ENCODE measurements at places on chromosomes 2 and 18.
A peak's percentile ranks its signal among the peaks of the same experiment; 100 is the strongest.

DNA sequence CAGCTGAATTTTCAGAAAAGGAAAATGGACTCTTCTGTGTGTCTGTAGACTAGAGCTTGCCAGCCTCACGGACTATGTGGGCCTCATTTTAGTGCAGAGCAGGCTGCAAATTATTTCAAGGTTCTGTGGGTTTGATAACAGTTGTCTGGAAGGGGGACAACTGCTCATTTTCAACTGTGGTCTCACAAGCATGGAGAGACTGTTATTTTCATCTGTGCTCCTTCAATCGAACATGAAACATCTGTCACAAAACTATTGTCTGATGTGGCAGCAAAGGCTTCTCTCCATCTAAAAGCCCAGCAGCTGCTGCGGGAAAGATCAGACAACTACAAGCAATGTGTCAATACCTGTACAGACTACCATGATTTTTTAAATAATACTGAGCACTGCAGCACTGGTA is 211.8 kb downstream of the LRRTM4 start:
- DNase-seq: no peak

GRCh38 chr2:25712455-25712854 is 39.1 kb upstream of the DTNB start:
- DNase-seq: no peak

DNA sequence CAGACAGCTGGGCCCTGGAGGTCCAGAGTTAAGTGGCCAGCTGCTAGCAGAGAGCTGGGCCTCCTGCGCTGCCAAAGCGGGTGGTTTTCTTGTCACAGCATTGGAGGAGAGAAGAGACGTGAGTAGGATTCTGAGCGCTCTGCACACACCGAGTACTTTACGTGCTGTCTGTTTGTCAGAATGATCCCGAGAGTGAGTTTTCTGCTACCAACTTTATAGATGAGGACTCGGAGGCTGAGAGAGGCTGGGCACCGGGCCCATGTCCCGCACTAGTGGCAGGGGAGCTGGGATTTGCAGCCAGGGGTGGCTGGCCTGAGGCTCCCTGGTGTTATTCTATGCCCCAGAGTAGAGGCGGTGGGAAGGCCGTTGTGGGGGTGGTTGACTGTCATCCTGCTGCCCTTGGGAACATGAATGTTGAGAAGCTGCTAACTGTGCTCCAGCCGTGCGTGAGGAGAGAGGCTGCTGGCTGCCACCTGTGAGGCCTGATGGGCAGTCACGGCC is 36.3 kb upstream of the MBP start:
- peak; percentile 47 for DNase-seq

- DNase-seq: no peak
These were observed 119.7 kb downstream of the ACOXL start for GRCh38 chr2:110852051-110852450.

DNA sequence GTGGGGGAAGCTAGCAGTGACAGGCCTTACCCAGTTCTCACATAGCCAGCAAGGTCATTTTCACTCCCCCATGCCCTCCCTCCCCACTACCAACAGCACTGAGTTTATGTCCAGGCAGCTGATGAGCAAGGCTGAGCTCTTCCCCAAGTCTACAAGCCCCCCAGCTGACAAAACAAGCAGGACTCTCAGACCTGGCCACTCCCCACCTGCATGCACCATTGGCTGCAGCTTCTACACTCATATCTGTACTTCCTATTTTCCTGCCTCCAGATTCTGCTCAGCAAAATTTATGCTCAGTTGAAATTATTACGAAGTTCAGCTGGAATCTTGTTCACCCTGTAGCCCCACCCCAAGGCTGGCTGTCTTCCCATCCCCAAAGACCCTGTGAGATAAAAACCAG is 339.3 kb downstream of the ARL6IP6 start:
- DNase-seq: no peak

GRCh38 chr2:3399381-3399780 is 19.9 kb downstream of the TRAPPC12 start:
- no peak for DNase-seq

- no peak for DNase-seq
These were observed 32.2 kb downstream of the KIF5C start for GRCh38 chr2:148907085-148907785.

DNA sequence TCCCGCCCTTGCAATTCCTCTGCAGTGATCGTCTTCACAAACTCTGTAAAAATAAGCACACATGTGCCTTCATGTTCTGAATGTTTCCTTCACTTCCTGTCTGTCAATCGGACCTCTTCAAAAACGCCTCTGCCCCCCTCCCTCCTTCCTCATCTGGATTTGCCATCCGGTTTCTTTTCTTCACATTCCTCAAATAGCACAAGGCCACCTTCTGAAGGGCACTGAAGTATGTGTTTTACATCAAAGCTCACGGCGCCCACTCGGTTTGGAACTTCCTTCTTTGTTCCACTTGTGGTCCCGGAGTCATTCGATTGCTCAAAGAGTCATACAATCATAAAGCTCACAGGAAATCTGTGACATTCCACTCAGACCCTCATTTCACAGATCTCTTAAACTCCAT is 758.1 kb upstream of the SALL3 start:
- DNase-seq: no peak

DNA sequence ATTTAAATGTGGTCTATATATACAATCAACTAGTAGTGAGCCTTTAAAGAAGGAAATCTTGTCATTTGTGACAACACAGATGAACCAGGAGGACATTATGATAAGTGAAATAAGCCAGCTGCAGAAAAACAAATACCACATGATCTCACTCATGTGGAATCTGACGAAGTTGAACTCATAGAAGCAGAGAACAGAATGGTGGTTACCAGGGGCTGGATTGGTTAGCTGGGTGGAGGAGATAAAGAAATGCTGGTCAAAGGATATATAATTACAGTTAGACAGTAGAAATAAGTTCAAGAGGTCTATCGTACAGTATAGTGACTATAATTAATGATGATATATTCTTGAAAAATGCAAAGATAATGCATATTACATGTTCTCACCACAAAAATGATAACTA is 267.9 kb downstream of the FBXO15 start:
- DNase-seq: no peak

- DNase-seq: no peak
These were observed 339.9 kb upstream of the SOX11 start for GRCh38 chr2:5352286-5352685.

DNA sequence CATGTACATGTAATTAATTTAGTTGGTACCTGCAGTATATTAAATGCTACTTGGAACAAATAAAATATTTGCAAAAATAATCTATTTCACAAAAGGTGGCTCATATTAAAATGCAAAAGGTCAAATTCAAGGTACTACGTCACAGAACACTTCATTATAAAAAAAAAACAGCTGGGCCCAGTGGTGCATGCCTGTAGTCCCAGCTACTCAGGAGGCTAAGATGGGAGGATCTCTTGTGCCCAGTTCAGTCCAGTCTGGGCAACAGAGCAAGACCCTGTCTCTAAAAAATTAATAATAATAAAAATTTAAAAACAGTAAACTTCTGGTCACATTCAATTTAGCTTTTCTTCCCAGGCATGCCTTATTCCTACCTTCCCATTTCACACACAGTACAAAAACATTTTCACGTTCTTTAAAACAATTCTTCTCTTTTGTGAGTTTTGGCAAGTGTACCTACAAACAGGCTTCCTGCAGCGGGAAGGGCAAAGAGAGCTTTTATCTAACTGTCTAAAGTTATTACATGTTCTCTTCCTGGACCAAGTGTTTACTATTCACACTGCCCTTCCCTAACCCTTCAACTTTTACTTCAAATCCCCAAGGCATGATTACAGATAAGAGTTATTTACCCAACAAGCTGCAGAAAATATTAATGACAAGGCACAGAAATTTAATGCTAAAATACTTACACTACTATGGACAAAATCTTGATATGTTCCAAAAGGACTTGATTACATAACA is 10.7 kb downstream of the BAZ2B start:
- DNase-seq: no peak

DNA sequence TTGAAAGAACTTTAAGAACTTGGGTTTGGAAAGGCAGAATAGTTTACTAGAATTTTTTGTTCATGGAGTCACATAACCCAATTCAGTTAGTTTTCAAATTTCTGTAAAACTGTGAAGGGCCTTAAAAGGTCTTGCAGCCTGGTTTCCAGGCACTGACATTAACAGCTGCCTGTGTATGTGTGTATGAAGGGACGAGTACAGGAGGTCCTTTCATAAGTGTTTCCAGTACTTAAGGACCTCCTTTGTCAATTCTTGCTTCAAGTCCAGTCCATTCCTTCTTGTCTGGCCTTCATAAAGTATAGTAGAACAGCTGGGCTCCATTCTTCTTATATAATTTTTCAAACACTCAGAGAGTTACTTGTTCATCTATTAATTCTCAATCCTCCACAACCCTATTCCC is 136.5 kb downstream of the NR4A2 start:
- no peak for DNase-seq

DNA sequence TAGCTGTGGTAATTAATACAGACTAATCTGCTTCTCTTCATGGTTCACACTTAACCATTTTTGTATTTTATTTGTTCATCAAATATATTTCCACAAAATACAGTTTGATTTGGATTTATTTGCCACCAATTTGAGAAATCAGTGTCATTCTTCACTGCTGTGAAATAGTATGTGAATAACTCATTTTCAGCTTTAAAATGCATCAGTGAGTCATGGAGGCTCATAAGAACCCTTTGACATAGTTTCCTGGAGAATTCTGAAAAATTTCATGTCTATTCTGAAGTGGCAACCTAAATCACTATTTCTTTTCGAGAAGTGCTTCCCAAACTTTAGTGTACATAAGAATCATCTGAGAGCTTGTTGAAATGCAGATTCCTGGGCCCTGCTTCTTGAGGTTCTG is 1026.7 kb upstream of the ACVR2A start:
- no peak for DNase-seq

DNA sequence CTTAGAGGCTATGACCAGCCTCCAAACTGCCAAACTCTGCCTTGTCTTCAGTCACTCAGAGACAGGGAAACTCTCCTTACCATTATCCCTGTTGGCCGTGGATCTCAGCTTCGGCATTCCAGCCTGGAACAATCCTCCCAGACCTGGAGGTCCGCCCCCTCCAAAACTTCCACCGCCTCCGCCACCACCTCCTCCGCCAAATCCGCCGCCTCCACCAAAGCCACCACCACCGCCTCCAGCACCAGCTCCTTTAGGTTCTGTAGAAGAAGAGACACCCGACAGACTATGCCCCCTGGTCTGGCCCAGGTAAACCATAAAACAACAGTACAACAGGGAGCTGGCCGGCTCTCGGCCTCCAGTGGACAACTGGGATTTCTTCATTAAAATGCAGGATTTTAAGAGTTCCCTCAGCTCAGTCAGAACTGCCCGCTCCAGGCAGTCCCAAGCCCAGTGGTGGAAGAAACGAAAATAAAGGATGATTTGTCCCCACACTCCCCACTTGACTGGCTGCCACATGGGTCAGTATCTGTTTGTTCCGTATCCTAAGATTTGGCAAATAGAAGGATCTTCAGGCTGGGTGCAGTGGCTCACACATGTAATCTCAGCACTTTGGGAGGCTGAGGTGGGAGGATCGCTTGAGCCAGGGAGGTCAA is 22.4 kb downstream of the WIPF1 start:
- no peak for DNase-seq

DNA sequence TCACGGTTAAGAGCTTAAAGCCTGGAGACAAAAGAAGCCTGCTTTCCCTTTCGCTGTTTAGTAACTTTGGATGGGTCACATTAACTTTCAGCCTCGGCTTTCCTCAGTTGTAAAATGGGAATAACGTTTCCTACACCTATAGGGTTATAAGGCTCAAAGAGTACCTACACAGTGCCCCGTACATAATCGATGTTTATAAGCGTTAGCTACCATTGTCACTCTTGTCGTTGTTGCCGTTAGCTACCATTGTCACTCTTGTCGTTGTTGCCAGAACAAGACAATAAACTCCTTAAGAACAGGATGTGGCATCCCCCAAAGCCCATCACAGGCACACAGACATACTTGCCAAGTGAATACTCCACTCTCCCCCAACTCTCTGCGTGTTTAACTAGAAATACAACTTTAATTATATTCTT is 901 bp upstream of the MFSD6 start:
- peak; percentile 34 for DNase-seq

GRCh38 chr2:193695367-193695766 is 1500.6 kb upstream of the TMEFF2 start:
- DNase-seq: peak; percentile 9

- no peak for DNase-seq
These were observed 99.1 kb downstream of the NRP2 start for GRCh38 chr2:205781244-205781931.

DNA sequence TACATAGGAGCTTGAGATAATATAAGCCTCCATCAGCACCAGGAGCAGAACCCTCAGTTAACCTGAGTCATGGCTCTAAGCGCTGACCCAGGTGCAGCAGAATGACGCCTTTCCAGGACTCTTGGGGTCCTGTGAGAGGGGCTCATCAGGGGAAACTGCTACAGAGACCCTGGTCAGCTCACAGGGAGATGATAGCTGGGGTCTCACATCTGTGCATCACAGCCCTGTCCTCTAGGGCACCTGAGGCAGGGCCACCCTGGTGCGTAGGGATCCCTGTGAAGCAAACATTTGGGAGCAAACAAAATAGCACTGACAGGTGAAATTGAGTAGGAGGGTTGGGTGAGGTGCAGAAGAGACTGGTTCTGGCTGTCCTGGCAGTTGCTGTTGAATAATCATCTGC is 219.2 kb downstream of the SH3RF3 start:
- no peak for DNase-seq

- DNase-seq: no peak
These were observed 247.6 kb downstream of the RPRM start for GRCh38 chr2:153230977-153231376.

- no peak for DNase-seq
These were observed 116.4 kb downstream of the NDUFA10 start for GRCh38 chr2:239908744-239909143.

DNA sequence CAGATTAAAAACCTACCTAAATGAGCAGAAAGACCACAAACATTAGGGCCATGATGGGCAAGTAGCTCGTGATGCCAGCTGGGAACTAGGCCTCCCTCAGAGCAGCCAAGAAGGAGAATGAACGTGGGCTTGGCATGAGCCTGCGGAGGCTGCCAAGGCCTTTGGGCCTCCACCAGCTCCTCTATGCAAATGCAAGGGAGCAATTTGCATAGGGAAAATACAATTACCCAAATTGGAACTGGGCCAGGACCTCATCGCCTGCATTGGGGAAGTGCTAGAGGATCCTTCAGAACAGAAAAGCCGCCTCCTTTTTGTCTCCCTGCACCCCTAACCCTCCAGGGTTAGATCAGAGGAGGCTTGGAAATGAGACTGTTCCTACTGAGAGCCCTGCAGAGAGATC is 326.4 kb downstream of the SMAD2 start:
- no peak for DNase-seq

GRCh38 chr2:178827739-178828485 is 20.7 kb upstream of the TTN start:
- no peak for DNase-seq

- DNase-seq: no peak
These were observed 201.9 kb upstream of the NT5C1B start for GRCh38 chr2:18791172-18791797.

DNA sequence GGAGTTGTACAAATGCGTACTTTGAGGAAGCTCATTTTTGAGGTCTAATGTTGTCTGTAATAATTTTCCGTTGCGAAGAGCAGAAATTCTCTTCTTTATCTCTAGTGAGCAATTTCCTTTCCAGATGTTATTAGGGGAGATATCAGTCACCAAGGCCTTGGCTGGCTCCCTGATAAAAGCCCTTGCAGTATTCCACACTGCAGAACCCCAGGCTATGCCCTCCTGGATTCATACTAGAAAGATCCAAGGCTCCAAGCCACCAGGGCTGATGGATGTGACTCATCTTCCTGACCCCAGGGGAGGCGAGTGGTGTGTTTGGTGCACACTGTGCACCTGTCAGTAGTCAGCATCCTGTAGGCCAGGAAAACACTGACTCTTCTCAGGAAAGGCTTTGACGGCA is 34.7 kb downstream of the INO80C start:
- DNase-seq: no peak

- peak; percentile 29 for DNase-seq
These were observed 8.6 kb upstream of the ARMC9 start for GRCh38 chr2:231189571-231190495.
